ENCODE measurements at places on chromosomes 1 and 21.

DNA sequence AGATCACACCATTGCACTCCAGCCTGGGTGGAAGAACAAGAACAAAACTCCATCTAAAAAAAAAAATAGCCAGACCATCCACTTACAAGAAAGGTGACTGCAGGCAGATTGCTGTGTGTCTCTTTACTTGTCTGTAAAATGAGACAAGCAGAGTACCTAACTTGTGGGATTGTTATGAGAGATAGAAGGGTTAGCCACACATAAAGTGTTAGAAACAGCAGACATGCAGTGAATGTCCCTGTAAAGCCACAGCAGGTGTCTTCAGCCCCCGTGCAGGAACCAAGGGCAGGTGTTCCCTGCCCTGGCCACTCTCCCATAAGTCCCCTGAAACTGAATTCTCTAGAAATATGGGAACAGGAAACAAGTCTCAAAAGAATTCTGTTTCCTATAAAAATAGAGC lies 40.8 kb upstream of the EFHD2 start:
- DNase-seq: no peak

DNA sequence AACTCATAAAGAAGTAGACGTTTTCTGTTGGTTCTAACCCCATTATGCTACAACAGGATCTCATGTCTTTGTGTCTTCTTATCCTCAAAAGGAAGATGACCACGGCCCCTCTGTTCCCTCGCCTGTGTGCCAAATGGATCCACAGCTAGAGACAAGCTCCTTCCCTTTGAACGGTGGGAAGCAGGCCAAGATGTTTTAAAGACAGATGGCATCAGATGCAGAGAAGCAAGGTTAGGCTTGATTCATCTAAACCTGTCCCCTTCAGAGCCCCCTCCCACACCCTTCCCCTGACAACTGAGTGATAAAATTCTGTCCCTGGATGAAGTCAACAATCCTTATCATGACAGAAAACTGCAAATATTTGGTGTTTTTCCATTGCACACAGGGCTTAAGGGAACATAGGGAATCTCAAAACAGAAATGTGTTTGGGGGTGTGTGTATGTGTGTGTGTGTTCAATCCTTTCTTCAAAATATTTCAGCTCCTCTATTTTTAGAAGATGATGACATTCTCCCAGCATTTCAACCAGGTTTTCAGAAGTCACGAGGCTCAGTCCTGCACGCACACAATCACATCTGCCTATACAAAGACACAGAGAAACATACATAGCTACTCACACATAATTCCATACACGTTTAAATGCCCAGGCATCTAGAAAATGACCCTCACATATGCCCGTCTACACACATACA lies 27.8 kb upstream of the FMOD start:
- no peak for DNase-seq

- DNase-seq: no peak
Observed at GRCh38 chr1:40317394-40318074, 448 bp upstream of the COL9A2 start.

- no peak for DNase-seq
Observed at GRCh38 chr1:154448331-154448811, 43.2 kb downstream of the IL6R start.

DNA sequence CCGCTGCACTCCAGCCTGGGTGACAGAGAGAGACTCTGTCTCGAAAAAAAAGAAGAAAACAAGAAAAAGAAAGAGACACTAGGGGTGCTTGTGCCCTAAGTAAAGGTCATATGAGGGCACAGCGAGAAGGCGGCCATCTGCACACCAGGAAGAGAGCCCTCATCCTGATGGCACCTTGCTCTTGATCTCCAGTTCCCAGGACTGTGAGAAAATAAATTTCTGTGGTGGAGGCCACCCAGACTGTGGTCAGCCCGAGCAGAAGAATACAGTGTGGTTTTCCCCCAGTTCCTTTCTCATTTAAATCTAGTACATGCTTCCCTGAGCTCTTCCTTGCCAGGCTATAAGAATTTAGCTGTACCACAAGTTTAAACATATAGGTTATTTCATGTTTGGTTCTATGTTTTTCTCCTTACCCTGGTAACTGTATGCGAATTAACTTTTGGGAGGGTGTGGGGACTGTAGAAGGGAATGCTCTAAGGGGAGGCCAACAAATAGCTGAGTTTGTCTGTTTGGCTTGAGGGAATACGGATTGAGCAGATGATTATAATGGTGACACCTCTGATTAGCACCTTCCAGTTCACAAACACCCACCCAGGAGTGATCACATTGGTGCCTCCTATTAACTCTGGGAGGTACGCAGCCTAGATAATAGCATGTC lies 119.6 kb upstream of the ERRFI1 start:
- no peak for DNase-seq

- no peak for DNase-seq
Observed at GRCh38 chr21:25494804-25495203, 112.5 kb downstream of the MRPL39 start.

DNA sequence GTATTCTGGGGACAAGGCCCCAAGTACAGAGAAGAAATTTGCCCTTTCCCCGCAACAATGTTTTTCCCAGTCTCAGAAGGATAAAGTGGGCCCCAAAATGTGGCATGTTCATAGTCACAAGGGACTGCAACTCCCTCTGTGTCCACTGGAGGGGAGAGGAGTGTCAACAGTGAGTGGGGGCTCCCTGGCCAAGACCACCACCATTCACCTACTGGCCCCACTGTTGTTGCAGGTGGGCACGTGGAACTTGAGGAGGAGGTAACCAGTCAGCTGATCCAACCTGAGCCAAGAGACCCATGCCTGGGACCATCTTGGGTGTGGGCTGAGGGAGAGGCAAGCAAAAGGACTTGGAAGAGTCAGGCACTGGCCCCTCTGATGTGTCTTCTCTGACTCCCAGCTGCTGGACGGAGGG lies 777 bp downstream of the NUDT17 start:
- DNase-seq: peak; percentile 39

DNA sequence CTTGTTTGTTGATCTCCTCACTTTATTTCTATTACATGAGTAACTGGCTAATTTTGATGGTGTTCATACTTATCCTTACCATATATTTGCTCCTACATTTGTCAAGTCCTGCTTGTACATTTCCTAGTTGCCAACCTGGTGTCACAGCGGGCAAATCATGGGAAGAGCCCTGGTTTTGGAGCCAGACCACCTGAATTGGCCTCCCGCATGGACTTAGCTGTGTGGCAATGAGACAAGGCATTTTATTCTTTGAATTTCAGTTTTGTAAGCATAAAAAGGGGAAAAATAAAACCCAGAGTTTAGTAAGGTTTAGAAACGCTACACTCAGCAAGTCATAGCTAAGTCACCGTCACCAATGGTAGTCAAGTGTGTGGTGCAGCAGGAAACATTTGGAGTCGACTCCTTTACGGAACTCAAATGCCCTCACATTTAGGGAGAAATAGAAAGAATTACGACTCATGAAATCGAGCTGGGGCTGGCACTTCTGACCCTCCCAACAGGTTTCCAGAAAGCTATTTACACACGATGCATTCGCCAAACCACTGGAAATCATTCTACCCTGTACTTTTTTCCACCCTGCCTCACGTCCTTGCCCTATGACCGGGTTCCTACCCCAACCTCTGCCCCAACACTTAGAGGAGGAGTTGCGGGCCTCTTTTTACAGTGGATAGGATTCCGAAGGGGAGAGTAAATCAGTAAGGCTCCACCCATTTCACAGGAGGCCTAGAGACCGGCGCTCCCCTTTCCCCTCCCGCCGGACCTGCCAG lies 492 bp upstream of the PGM1 start:
- DNase-seq: no peak

DNA sequence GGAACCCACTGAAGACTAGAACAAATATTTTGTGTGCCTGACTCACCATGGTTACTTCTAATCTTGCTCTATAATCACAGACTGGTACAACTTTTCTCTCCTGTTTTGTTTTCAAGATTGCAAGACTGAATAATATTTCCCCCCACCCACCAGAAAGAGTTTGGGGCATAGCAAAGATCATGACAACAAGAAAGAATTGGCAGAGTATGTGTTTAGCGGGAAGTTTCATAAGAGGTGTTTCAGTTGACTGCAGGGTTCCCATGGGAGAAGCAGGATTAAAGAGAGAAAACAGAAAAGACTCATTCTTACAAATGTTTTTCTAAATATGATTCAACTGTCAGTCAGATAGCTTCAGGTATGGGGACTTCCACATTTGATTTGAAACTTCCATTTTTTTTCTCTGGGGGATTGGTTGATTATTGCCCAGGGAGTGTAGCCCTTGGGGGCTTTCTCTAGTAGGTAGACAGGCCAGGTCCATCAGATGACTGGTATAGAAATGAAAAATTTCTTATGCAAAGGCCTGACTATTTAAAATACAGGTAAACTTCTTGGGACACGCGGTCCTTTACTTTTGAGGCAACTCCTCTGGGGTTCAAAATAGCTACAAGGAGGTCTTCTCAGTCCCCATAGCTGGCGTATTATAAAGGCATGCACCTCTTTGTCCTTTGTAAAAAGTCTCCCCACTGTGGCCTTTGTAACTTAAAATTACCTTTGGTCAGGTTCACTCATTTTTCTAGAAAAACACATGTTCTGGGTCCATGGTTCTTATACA lies 13.9 kb downstream of the OR14I1 start:
- no peak for DNase-seq

- no peak for DNase-seq
Observed at GRCh38 chr1:33150522-33150921, 31.3 kb downstream of the TRIM62 start.

DNA sequence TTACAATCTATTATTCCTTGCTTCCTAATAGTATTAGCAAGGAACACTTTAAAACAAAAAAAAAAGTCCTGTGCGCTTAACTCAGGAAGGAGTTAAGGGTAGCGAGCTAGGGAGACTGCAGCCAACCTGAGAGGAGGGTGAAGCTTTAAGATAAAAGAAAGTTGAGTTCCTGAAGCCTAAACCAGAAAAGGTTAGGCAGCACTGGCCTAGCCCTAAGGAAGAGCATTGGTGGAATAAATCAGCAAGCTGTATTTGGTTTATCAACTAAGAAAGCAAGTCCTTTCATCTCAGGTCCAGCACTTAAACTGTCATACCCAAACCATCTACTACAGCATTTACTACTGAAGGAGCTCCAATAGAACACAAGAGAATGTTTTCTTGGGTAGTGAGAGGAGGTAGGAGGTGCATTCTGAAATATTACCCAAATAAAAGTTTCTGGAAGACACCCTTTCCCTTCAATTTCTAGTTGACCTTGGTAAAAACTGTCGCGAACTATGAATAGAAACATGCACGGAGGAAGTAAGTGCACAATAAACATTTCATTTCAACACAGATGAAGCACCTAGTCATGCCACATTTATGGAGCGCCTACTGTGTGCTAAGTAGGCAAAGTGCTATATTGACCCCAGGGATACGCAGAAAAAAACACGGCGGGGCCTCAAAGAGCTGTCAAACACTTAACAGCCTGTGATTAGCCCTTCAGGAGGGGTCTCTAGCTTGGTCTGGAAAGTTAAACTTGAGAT lies 1.3 kb downstream of the GLRX2 start:
- DNase-seq: no peak

- no peak for DNase-seq
Observed at GRCh38 chr1:108067884-108068540, 103.0 kb upstream of the VAV3 start.

DNA sequence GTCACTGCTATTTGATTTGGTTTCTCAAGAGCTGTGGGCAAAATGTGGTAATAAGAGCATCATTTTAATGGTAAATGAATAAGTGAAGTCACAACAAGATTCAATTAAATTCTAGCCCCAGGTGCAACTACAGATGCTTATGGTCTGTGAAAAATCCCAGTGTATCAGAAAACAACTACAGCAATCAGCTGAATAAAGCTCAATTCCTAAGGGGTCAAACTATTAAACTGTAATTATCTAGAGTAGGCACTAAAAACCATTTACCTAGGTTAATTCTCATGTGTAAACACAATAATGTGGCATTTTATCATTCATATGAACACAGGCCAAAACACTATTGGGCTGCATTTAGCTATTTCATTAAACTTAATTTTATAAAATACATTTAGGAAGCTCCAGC lies 9.6 kb downstream of the TARBP1 start:
- no peak for DNase-seq

GRCh38 chr1:235809688-235810397 lies 56.9 kb downstream of the LYST start:
- no peak for DNase-seq

DNA sequence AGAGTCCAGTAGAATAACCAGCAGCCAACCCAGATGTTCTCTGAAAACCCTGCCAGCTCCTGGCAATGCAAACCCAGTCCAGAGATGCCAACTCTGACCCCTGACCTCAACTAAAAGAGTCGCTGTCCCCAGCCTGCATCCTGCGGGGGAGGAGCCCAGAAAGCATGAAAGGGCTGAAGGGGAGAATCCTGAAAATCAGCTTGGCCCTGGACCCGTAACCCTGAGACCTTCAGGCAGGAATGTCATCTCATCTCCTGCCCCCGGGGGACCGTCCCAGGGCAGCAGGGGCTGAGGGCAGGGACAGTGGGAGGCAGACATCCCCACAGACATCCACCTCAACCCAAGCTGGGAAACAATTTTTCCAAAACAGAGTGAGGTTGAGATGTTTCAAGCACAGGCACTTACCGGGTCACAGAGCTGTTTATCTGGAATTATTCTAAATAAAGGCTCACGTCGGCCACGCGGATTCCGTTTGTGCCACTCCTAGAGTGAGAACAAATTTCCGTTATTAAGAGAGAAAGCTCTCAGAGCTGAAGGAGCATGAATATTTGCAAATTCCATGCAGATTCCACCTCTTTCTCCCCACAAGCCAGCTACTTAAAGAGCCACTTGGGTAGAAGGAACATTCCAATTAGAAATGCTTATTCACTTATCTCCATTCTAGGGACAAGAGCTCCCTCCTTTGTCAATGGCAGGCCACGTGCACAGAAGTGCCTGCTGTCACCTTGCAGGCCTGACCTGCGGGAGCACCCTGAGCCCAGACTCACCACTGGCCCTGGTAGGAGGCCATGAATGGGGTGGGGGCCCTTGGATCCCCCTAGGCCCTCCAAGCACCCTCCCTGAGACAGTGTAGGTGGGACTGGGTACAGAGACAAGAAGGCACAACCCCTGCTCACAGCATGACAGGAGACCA lies 240.1 kb downstream of the NPHP4 start:
- DNase-seq: no peak

DNA sequence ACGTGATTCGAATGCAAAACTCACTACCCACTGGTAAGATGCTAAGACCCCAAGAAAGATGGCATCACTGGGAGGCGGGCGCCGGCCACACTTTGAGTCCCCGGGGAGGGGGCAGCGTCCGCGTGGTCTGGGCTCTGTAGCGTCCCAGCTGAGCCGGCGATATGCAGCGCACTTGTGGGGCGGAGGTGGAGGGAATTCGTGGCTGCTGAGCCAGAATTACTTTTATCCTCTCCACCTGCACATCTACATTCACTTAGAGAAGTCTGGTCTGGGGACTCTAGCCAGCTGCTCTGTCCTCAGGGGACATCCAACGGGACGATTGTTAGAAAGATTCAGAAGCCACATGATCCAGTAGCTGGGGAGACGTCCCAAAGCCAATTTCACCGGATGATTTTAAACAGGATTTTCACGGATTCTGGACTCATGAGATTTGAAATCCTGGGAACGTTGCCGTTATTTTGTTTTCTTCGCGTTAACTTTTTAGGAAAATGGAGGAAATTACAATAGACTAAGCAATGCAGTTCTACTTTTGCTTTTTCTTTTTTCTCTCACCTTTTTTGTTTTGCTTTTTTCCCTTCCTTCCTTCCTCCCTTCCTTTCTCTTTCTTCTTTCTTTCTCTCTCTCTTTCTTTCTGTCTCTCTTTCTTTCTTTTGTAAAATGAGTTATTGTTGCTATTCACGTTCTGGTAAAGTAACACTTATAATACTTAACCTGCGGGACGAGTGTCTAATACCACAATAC lies 1.3 kb downstream of the JAM2 start:
- peak; percentile 24 for DNase-seq

GRCh38 chr1:162944974-162945674 lies 84.1 kb upstream of the CCDC190 start:
- no peak for DNase-seq
